ENCODE measurements at places on chromosomes 16 and 17. TPM values are rescaled to one million over a fixed set of nuclear protein-coding genes. Genes with fewer than 3 reads are reported as not detected.

DNAH2 gene
- not detected for total RNA-seq

SALL1 gene
- 0.07 TPM for total RNA-seq

CMTR2 gene
- total RNA-seq = 11.2 TPM

PHOSPHO1 gene
- total RNA-seq = not detected

CX3CL1 gene
- 0.16 TPM for total RNA-seq

ITPRIPL2 gene
- total RNA-seq = 2.1 TPM

PRSS27 gene
- total RNA-seq = 0.20 TPM

FOXN1 gene
- total RNA-seq = not detected

MYH13 gene
- not detected for total RNA-seq

ABCA9 gene
- total RNA-seq = not detected

HBQ1 gene
- total RNA-seq = 102 TPM

IL32 gene
- total RNA-seq = 1.5 TPM

PPP1R1B gene
- not detected for total RNA-seq

TUBG2 gene
- total RNA-seq = 0.78 TPM

KCNG4 gene
- not detected for total RNA-seq

CES1 gene
- total RNA-seq = 0.87 TPM

SLC52A1 gene
- not detected for total RNA-seq

ABCA6 gene
- total RNA-seq = 0.02 TPM

KAT2A gene
- total RNA-seq = 57.2 TPM

SGSM2 gene
- 20.2 TPM for total RNA-seq

Measured in K562 (cell line).